ENCODE measurements at places on chromosomes 16 and 17. TPM values are rescaled to one million over a fixed set of nuclear protein-coding genes. Genes with fewer than 3 reads are reported as not detected.

The ADGRG3 gene
- not detected for total RNA-seq

- no peak for DNase-seq
These were observed 6.5 kb downstream of the DPEP2 start for GRCh38 chr16:67992661-67993206.

GRCh38 chr16:4869147-4869805 lies 22.0 kb downstream of the UBN1 start:
- DNase-seq: no peak

DNA sequence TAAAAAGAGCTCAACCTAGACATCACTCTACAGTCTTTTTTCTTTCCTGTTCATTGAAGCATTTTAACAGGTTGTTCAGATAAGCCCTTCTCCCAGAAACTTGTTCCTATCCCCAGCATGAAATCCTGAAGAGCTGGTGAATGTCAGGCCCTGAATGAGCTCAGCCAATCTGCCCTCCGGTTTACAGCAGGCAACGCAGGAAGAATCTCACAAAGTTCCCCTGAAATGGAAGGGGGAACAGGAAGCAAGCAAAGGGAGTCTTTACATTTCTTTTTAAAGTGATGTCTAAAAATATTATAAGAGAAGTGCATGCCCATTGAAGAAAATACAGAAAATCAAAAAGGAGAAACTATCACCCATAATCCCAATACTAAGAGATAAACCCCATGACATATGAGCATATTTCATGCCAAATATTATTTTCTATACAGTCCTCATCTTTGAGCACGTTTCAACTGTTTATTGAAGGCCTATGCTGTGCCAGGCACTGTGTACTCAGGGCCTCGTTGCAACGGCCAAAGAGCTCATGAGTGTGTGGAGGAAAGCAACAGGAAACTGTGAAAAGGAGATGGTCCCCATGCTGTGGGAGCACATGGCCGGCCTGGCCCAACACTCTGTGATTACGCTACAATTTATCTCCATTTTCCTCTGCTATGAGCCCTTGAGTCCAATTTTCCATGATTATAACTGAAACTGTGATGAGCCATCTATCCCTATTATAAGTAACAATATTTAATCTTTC lies 5.7 kb downstream of the TK2 start:
- DNase-seq: no peak

- DNase-seq: no peak
These were observed 23.7 kb downstream of the TMEM235 start for GRCh38 chr17:78255029-78255656.

DNA sequence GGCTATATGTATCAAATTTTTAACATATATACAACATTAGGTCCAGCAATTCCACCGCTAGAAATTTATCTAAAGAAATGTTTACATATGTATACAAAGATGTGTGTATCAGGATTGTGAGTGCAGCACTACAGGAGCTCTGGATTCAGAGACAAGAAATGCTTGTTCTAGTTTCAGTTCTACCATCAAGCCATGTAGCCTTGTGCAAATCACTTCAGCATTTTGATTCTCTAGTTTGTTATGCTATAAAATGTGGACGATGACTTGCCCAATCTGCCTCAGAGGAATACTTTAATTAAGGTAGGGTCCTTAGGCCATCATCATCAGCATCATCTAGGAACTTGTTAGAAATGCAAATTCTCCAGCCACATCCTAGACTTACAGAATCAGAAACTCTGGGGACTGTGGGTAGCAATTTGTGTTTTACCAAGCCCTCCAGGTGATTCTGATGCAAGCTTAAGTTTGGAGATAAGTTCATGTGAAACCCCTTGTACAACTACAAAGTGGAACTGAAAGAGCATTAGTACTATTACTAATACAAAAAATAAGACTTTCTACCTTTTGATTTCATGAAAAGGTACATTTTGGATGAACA lies 131.2 kb upstream of the CORO6 start:
- DNase-seq: no peak

The PRR35 gene
- not detected for total RNA-seq

The KRT24 gene
- total RNA-seq: not detected

GRCh38 chr16:70682239-70683145 lies 3.4 kb downstream of the MTSS2 start:
- no peak for DNase-seq

The RNF135 gene
- total RNA-seq: 26.8 TPM

DNA sequence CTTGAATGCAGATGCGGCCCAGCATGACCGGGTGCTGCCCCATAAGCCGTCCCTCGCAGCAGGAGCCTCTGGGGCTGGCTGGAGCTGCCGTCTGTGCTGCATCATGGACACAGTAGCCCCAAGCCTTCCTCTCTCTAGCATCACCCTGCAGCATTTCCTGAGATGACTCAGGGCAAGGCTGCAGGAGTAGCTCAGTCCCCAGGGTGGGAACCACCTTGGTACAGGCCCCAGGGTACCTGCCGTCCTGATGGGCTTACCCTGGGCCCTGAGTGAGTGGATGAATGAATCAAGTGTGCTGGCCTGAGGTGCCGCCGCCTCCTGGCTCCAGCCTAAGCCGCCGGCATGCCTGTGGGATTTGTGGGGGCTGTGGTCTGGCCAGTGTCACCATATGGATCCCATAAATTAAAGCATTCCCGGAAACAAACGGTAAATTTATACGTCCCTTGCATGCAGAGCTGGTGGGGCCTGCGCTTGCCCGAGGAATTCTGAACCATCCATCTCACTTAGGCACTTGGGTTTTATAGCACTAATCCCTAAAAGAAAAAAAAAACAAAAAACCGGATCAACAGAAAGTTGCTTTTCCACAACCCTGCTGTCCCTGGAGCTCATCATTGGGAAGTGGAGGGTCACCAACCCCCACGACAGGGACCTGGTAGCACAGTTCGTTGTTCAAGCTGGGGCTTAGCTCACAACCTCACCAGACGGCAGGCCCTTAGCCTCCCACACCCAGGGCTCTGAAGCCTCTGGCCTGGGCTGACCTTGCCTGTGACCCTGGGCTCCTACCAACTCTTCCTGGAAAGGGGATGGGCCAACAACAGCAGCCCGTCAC lies 242.6 kb upstream of the CIBAR2 start:
- DNase-seq: peak; percentile 97

- DNase-seq: no peak
These were observed 680 bp upstream of the CCL15 start for GRCh38 chr17:36001862-36002603.

- no peak for DNase-seq
These were observed 18.7 kb downstream of the RHOT1 start for GRCh38 chr17:32161029-32161428.

The MT1G gene
- total RNA-seq: not detected

- no peak for DNase-seq
These were observed 3.6 kb upstream of the CA4 start for GRCh38 chr17:60146206-60146605.

The DHRS7C gene
- total RNA-seq: not detected

DNA sequence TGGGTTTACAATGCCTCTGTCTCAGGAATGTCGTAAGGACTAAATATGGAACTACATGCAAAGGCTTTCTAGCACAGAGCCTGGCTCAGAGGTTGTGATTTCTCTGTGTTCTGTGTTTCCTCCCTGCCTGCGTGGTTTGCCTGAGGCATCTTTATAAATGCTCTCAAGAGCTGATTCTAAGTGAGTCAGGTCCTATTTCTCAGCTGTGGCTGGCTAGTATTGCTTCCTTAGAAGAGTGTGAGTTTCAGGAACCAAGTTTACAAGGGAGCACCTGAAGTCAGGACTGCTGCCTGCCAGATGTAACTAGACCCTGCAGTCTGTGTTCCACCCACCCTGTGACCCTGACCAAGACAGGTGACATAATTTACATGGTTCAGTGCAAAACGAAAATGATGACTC lies 8.0 kb upstream of the CCL1 start:
- DNase-seq: peak; percentile 7

GRCh38 chr17:8832711-8833352 lies 33.7 kb upstream of the MFSD6L start:
- DNase-seq: no peak

DNA sequence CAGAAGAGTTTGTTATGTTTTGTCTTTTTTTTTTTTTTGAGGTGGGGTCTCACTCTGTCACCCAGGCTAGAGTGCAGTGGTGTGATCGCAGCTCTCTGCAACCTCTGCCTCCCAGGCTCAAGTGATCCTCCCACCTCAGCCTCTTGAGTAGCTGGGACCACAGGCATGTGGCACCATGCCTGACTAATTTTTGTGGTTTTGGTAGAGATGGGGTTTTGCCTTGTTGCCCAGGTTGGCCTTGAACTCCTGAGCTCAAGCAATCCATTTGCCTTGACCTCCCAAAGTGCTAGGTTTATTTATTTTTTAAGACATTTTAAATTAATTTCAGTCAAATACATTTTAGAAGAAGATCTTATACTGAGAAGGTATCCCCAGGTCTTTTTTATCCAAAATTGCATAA lies 366.7 kb downstream of the KCNJ2 start:
- peak; percentile 25 for DNase-seq

- DNase-seq: peak; percentile 68
These were observed 14.9 kb downstream of the ELAC2 start for GRCh38 chr17:13002761-13003453.
